ENCODE measurements at places on chromosomes 7 and 10. TPM values are rescaled to one million over a fixed set of nuclear protein-coding genes. Genes with fewer than 3 reads are reported as not detected.

Gene AVL9
- polyA plus RNA-seq: 26.4 TPM

Gene CYP3A7
- polyA plus RNA-seq: 0.46 TPM

Gene KEL
- polyA plus RNA-seq: 1.8 TPM

Gene HKDC1
- polyA plus RNA-seq: 15.4 TPM

Gene C7orf33
- polyA plus RNA-seq: not detected

Gene CDK1
- polyA plus RNA-seq: 67.8 TPM

Gene NAT16
- not detected for polyA plus RNA-seq

Gene PLPP4
- polyA plus RNA-seq: 6.0 TPM

Gene TMEM140
- polyA plus RNA-seq: 23.8 TPM

Gene ETV1
- 28.6 TPM for polyA plus RNA-seq

DNA sequence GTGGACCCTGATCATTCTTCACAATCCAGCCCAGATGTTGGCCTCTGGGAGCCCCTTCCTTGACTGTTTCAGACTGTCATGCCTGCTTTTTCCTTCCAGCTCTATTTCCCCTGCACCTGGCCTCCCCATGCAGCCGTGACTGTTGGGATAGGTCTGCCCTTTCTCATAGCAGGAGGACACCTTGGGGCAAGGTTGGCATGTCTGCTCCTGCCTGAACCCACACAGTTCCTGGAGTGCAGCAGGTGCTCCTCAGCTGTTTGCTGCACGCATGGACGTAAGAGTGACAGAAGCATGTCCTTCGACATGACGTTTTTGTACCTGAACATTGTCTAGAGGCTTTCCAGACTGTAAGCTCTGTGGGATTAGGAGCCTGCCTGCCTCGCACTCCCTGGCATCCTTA is 24.0 kb downstream of the POR start:
- DNase-seq: no peak

- no peak for DNase-seq
These were observed 3.8 kb downstream of the RARRES2 start for GRCh38 chr7:150337659-150338081.

DNA sequence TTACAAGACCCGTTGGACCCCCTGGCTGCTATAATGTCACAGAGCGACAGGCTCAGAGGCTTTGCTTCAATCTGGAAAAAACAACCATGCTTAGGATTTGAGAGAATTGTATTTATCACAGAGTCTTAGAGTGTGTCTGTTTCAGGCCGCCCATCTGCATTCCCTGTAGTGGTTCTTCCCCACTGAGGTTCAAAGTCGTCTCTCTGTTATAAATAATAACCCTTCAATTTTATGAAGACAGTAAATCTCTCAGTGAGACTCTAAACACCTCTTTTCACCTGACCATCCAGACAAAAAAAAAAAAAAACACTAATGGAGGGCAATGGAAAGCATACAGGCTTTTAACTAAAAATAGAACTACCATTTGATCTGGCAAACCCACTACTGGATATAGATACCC is 565.4 kb upstream of the AUTS2 start:
- DNase-seq: no peak

DNA sequence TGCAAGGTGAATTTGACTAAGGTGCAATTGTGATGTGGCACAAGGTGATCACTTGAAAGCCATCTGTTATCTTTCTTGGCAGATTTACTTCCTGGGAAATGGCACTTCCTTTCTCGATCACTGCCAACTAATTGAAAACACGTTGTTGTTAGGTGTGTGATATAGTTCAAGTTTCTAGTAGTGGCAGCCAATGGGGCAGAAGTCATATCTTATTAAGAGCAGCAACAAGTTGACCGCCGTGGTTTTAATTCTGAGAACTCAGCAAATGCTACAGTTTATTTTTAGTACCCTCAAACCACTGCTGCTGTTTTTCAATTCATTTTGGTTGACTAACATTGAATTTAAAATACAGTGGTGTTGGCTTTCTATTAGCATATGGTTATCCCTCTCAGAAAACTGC is 1.6 kb downstream of the CHN2 start:
- no peak for DNase-seq

DNA sequence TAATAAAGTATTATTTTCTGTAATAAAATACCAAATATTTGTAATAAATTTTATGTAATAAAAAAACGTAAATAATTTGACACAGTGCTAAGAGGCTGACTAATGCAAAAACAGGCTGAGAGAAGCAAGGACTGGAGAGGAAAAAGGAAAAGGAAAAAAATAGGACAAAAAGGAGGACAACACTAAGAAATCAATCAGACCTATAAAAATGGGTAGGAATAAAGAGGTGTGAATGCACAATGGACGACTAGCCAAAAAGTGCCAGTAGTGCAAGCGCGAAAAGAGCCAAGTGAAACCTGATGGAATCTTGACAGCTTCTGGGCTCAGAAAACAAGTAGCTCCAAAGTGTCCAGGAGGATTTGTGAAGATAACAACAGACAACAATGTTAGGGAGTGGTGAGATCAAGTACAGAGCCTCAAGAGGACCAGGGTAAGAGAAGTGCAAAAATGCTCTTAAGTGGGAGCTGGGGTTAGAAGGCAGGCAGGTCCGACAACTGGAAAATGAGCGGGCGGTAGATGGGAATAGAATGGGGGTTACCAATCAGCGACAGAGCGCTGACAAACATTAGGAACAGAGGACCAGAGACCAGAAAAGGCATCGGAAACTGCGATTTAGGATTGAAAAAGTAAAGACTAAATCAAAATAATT is 1.2 kb downstream of the BRAF start:
- DNase-seq: no peak

DNA sequence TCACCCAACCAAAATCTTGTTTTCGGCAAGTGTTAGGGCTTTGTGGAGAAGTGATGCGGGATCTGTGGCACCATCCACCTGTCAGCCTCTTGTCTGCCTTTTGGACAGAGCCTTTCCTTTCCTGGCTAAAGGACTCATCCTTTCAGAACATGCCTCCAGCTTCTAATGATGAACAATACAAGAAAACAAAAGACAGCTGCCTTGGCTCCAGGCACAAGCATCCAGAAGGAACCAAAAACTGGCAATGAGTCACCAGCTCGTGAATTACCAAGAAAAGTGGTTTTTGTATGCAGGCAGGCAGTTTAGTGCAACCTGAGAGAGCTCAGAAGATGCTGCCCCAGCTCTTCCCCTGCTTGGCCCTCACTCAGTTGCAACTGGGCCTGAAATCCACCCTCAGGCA is 84.6 kb upstream of the NAMPT start:
- no peak for DNase-seq

- no peak for DNase-seq
These were observed 560 bp downstream of the CPA4 start for GRCh38 chr7:130293521-130293920.

GRCh38 chr7:123782071-123782798 is 33.4 kb upstream of the WASL start:
- DNase-seq: no peak

DNA sequence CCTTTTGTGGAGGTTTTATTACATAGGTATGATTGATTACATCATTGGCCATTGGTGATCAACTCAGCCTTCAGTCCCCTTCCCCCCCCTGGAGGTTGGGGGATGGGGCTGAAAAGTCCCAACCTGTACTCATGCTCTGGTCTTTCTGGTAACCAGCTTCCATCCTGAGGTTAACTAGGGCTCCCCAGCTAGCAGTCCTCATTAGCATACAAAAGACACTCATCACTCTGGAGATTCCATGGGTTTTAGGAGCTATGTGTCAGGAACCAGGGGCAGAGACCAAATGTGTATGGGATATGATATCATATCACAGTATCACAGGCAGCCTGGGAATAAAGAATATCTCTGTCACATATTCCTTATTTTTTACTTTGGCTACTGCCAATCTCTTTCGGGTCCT is 13.6 kb downstream of the CCSER2 start:
- DNase-seq: no peak

GRCh38 chr7:27082171-27082570 is 13.6 kb downstream of the HOXA1 start:
- DNase-seq: no peak

GRCh38 chr7:110973196-110973990 is 117.5 kb upstream of the LRRN3 start:
- DNase-seq: no peak

DNA sequence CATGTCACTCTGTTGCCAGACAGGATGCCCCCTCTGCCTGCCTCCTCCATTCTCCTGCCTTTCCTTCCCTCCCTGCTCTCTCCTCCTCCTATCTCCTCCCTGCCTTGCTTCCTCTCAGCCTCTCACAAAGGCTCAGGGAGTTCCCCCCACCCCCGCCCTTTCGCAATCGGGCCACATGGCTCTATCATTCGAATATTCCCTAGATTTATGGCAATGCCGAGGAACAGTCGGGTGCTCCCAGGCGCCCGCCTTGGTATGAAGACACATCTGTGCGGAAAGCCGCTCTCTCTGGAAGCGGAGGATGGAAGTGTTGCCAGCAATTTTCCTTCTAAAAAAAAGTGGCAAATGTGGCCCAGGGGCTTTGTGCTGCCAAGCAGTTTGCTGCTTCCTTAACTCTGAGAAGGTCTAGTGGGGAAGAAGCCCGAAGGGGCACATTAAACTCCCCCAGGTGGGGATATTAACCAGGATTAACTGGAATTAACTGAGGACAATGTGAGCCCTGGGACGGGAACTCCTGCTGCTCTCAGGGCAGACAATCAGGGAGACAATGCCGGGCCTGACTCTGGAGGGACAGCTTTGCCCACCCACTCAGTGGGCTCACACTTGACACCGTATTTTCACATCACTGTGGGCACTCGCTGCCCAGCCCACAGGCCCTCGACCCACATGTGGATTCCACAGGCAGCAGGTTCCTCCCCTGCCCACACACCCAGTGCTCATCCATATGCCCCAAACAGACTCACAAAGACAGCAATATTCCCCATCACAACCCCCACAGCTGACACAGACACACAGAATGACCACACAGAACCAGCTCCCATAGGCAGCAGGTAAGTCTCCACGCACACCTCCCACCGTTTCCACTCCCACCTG is 88.4 kb upstream of the SMNDC1 start:
- DNase-seq: no peak

GRCh38 chr10:70494966-70495365 is 16.4 kb downstream of the PALD1 start:
- no peak for DNase-seq

- no peak for DNase-seq
These were observed 91.9 kb downstream of the ZWINT start for GRCh38 chr10:56269181-56269580.

DNA sequence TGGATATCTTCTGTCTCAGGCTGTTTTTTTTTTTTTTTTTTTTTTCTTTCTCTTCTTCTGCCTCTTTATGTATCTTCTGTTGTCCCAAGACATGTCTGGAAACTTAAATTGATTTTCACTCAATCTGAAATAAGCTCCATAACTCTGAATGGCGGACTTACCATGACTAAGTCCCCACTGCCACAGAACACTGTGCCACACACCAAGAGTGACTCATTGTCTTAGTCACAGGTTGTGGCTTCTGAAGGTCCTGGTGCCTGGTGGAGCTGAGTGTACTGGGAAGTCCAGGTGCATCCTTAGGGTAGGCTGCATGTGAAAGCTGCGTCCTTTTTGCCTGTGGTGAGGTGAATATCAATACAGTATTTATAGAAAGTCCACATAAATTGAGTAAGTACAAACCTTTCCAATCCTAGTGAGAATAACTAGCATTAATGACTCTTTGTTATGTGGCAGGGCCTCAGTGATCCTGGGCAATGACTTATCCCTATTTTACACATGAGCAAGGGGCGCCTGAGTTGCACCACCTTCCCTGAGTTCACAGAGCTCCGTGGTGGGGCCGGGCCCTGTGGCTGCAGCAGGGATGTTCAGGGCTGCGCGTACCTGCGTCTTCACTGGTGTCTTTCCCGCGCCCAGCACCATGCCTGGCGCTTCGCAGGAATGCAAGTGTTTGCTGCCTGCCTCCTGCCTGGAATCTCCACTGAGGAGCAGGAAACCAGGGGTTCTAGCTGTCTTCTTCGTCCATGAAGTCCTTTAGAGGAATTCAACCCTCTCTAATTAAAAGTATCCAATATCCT is 4.3 kb downstream of the PFKP start:
- no peak for DNase-seq

DNA sequence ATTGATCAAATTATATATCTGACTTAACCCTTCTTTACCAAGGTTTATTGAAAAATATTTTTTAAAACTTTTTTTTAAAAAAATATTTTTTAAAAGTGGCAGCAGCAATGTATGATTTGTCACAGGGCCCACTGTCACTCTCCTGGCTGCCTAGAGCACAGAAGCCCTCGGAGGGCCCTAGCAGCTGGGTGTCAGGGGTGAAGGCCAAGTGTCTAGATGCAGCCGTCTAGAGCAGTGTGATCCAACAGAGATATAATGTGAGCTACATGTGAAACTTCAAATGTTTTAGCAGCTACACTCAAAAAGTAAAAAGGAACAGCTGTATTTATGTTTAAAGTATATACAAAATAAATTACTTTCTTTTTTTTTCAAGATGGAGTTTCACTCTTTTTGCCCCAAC is 112.7 kb downstream of the ARHGAP22 start:
- DNase-seq: no peak

DNA sequence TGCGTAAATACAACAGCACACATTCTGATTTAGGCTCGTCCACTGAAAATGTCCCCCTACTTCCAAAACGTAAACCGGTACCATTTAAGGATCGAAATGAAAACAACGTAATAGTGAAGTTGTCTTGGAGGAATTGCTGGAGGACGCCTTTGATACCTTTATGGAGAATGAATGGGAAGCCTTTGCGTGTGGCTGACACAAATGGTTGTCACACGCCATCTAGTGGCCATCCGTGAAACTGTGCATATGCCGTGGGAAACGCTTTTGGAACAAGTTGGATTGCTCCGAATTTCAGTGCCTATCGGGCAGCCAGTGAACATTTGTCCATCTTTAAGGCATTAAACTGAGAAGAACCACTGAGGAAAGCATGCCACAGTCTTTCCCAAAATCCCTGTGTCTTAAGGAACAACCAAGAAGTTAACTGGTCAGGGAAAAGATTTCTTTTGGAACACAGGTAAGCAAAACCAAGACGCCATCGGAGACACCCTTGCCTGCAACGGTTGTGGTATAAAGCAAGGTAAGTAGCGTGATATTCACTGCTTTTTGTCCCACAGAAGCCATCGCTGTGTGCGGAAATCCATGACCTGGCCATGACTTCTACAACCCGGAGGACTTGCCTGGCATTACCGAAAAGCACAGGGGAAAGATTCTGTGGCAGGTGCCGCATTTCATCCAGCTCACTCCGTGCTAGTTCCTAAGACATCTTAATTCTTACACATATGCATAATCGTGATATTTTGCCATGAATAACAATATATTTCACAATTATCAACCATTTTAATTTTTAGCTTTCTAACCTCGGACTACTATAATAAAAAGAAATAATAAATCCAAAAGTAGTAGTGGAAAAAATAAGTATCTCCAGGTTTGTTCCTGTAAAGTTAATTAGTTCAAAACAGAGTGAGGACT is 100.6 kb downstream of the FAM204A start:
- DNase-seq: peak; percentile 91

DNA sequence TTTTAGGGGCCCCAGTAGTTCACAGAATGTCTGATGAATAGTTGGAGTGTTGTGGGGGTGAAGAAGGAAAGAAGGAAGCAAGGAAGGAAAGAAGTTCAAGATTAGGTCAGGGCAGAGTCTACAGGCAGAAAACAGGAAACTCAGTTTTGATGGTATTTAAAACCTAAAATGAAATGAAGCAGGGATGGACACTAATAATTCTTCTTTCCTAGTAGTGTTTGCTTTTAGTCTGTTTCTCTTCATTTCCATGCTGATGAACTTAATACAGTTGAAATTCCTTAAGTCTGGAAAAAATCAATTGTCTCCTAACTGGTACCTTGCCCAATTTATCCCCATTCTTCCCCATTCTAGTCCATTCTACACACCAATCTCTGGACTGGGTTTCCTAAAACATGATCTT is 59.0 kb upstream of the GSAP start:
- no peak for DNase-seq
